ENCODE measurements at places on chromosomes 7 and 10.

DNA sequence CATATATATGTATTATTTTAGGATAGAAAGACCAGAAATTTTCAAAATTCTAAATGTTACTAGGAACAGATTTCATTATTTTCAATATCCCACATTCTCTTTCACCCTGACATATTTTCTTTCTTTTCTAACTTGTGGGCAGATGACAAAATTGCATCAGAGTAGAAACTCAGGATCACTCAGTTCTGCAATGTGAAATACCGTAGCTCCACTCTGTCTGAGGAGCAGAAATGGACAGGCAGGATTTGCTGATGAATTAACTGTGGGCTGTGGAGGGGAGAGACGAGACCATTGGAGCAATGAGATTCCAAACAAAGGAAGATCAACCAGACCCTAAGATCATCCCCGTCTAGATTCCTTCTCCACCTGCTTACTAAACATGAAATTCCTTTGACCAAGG lies 37.0 kb upstream of the SVOPL start:
- DNase-seq = no peak

GRCh38 chr10:92848037-92848440 lies 281 bp upstream of the EXOC6 start:
- DNase-seq = no peak

DNA sequence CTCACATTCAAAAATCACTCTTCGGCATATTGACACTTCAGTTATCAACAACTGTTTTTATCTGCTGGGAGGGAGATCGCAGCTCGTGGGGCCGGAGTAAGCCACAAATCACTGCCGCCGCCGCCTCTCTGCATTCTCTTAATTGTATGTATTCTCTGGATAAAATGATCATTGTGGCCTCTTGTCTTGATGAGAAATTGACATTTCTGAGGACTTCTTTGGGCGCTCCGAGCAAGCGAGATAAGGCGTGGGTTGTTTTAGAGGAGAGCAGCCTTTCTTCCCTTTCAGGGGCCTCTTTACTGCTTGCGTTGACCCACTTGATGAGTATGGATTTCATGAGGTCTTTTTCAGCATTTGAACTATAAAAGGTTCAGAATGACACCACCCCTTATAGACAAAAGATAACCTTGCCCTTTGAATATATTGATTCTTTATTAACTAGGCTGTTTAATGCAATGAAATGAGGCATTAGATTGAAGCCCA lies 130.6 kb downstream of the EBF3 start:
- DNase-seq = no peak

GRCh38 chr7:127644484-127644883 lies 7.5 kb upstream of the SND1 start:
- no peak for DNase-seq

DNA sequence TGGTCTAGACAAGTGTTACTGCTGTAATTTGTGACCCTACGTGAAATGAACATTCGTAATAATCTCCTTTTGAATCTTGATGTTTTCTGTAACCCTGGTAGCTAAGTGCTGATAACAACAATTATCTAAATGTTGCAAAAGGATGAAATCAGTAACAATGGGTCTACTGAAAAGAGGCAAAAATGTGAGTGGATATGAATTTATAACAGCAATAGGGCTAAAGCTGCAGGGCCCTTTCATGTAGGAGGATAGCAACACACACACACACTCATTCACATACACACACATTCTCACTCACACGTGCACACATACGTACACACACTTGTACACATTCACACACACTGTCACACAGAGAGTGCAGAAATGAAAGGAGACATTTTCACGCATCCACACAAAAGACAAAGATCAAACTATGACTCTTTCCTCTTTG lies 200.8 kb upstream of the NEBL start:
- DNase-seq = no peak
